ENCODE measurements at places on chromosomes 12 and 14.

GRCh38 chr12:127150956-127151355, 1116.0 kb upstream of the TMEM132C start:
- DNase-seq = no peak

DNA sequence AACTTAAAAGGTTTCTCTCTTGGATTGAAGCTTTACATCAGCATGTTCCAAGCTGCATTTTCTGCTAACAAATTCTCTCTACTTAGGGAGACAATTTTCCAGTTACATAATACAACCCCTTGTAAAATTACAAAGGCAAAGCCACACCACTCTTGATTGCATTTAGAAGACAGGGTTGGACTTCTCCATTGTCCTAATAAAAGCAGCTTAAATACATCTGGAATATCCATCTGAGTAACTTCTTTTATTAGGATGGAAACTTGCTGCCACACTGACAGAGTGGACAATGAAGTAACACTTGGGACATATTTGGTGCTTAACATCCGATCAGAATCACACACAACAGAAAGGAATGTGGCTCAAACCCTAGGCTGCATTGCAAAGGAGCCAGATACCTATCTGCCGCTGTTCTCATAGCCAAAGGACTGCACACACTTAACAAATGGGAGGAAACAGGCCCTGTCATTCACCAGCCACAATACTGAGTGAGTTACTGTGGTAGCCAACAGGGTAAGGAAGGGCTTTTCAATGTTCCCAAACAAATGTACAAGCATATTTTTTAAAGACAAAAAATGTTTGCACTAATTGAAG, 157.2 kb downstream of the PAX9 start:
- no peak for DNase-seq

- no peak for DNase-seq
Measured at GRCh38 chr14:45610318-45610717, 357.3 kb upstream of the MIS18BP1 start.

DNA sequence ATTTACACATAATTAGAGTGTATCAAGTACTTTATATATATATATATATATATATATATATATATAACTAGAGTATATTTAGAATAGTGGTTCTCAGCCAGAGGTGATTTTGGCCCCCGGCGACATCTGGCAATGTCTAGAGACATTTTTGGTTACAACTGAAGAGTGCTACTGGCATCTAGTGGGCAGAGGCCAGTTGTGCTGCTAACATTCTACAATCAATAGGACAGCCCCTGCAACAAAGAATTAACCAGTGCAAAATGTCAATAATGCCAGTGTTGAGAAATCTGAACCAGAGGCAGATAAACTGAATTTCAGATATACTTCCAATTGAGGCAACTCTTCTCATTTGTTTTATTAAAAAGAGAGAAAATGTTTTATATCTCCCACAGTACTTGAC, 8.9 kb downstream of the GTF2A1 start:
- no peak for DNase-seq

DNA sequence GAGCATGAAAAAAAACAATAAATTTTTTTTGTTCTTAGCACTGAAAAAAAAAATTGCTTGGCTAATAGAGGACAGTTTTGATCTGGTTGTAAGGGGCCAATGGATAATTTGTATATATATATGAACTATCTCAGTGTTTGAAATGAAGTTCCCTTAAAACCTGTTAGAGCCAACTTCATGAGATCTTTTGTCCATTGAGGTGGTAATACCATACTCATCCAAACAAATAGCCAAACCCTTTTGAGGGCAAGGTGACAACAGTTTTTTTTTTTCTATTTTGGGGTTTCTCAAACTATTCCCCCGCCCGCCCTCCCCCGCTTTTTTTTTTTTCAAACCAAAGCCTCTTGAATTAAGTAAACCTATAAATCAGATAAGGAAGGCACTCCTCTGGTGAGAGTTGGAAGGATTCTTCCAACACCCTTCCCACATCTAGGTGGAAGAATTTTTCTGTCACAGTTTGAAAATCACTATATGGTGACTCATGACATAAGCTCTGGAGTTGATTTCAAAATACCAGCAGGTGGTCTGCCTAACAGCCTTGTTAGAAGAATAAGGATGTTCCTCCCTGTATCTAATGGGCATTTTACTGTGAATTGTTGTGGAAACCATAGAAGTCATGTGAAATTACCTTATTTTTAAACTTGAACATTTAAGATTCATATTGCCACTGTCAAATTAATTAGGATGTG, 10.2 kb downstream of the ARHGAP5 start:
- no peak for DNase-seq

DNA sequence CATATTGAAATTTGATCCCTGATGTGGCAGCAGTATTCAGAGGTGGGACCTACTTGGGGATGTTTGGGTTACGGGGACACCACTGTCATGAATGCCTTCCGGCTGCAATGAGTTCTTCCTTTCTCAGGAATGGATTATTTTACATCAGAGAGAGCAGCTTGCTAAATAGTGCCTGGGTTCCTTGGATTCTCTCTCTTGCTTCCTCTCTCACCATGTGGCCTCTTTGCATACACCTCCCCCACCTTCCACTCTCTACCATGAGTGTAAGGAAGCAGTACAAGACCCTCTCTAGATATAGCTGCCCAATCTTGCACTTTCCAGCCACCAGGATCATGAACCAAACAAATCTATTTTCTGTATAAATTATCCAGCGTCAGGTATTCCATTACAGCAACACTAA, 15.4 kb upstream of the SCAF11 start:
- no peak for DNase-seq

- DNase-seq = no peak
Measured at GRCh38 chr14:56309198-56309597, 191.0 kb downstream of the PELI2 start.

GRCh38 chr14:87131879-87132278, 861.1 kb downstream of the GALC start:
- DNase-seq = no peak

- no peak for DNase-seq
Measured at GRCh38 chr12:12839873-12840579, 26.9 kb downstream of the DDX47 start.

DNA sequence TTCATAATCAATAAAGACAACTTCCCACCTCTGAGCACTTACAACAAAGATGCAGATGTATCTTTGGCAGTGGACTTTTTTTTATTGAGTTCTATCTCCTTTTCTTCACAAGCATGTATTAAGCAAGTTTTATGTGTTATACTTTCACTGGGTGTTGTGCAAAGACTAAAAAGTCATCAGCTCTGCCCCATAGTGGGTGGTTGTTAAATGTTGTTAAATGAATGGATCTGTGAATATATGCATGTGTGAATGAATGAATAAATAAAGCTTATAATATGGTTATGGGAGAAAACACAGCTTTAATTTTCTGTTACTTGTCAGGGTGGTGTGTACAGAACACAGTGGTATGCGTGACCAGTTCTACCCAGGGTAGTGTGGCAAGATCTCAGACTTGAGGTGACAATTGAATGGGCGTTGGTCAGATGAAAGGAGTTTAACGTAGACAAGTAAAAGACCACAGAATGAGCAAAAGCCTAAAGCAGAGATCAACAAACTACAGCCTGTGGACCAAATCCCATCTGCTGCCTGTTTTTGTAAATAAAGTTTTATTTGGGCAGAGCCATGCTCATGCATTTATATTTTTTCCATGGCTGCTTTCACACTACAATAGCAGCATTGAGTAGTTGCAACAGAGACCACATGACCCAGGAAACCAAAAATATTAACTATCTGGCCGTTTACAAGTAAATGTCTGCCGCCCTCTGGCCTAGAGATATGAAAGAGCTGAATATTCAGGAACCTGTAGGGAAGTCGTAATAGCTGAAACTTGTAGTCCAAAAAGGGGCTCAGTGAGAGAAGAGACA, 207.4 kb upstream of the EEA1 start:
- no peak for DNase-seq

DNA sequence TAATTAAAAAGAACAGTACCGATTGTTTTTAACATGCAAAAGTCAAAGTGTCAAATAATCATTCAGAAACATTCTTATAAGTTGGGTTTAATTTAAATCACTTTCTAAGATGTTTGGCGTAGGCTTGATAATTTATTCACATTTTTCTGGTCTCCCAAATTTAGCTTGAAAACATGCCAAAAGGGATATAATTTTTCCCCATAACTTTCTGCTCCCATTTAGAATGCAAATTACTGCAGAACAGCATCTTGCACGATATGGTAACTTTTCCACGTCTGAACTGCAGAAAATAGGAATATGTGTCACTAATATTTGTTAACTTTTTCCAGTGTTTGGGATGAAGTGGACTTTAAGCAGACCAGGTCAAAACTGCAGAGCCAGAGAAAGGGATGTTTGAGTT, 1592.4 kb upstream of the SEL1L start:
- DNase-seq = no peak

DNA sequence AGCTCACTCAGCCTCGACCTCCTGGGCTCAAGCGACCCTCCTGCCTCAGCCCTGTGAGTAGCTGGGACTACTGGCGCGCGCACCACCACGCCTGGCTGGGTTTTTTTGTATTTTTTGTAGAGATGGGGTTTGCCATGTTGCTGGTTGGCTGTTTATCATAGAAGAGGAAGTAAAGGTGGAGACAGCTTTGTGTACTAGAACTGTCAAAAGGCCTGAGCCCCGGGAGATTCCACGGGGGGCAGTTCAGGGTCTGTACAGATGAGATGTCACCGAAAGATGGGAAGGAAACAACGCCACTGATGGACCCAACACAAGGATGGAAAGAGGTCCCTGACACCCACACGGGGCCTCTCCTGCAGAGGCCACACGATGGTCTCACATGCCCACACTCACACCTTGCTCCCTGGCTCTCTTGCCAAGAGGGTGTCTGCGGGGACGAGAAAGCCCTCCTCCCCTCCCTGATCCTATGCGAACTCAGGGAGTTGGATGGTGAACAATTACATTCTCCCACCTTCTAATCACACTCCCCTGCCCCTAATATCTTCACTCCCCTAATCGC, 66.6 kb downstream of the KDM2B start:
- no peak for DNase-seq

- no peak for DNase-seq
Measured at GRCh38 chr14:95398630-95399547, 79.2 kb upstream of the CLMN start.

DNA sequence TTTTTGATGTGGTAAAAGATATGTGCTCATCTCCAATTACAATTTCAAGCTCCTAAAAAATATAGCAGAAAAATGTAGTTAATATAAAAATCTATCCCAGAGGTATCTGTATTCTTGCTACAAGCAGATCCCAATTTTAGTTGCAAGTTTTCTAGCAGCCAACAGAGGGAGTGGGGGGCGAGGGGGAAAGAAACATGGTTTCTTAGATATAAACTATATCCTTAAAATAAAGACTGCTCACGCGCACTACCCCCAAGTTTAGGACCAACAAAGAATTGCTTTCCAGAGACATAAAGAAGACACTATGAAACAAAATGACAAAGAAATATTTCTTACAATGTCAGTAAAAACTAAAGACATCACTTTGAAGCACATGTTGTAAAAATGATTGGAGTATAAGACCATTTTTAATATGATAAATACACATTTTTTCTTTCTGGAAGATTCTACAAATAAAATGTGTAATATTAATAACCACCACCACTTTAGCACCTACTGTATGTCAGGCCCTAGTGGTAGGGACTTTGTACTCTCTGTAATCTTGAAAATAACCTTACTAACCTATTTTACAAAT, 5.4 kb downstream of the MAGOHB start:
- no peak for DNase-seq

- no peak for DNase-seq
Measured at GRCh38 chr14:23657959-23658470, 21.9 kb downstream of the DHRS2 start.

GRCh38 chr14:63547798-63548335, 4.7 kb upstream of the PPP2R5E start:
- DNase-seq = no peak

DNA sequence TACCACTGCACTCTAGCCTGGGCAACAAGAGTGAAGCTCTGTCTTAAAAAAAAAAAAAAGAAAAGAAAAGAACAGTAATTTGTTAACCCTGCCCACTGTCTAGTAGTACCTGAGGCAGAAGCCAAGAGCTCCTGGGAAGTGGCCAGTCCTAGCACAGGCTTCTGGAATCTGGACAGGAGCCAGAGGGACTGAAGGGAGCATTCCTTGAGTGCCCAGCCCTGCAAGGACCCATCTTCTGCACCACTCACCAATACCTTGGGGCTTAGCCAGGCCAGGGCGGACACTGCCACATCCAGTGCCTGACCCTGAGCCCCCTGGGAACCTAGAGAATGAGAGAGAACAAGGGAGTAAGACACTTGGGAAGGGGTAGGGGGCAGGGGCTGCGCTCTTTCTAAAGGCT, 33.7 kb downstream of the PARP2 start:
- no peak for DNase-seq

DNA sequence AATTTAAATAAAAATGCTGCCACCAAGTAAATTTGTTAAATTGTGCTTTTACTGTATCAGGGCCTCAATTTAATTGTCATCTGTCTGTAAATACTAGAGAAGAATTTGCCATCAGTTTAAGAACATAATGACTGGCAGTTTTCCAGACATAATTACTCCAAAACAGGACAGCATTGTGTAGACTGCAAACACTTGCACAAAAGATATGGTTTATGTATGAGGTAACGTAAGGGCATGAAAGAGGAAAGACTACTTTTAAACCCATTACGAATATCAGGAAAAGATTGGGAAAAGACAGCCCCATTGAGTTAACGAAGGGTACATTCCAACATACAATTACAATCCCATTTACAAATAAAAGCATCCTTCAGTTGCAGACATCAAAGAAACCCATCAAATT, 59.8 kb upstream of the KRR1 start:
- DNase-seq = no peak

DNA sequence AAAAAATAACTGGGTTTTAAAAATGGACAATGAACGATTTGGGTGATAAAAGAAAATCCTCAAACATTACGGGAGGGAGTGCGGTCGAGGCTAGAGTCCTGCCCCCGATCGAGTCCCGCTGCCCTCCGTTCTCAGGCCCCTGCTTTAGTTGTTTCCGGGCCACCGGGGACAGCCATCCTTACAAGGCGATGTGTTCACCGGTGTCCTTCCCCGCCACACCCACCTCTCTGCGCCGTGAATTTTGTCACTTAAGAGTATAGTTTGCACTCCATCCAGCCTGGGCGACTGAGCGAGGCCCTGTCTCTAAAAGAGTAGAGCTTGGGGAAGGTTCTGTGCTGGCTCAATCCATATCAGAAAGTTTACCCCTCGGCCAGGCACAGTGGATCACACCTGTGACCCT, 2.9 kb downstream of the ULK1 start:
- DNase-seq = no peak

DNA sequence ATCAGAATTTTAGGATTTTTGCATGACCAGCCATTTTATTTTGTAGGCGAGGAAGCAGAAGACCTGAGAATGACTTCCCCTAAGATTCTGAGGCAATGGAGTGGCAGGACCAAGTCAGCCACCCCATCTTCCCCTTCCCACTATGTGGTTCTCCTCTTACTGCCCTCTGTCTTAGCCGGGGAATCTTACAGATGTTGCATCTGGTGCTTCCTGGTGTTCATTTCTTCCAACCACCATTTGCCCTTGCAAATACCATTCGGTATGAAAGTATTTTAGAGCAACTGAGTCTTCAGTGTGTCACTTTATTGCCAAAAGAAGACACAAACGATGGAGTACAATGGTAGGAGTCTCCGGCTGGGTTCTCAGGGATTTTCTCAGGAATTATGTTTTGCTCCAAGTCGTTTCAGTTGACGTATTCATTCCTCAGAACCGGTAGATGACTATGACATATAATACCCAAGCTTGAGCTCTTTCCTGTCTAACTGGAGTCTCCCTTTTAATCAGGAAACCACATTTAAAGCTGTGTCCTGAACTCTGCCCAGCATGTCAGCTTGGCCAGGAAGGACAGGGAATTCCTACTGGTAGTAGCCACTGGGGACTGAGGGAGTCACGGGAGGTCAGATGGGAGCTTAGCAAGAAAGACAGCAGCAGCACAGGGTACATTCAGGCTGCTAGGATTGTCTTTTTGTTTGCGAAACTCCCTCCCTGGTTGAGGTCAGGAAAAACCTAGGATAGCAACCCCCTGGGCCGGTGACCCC, 87.0 kb downstream of the SAMD4A start:
- no peak for DNase-seq

Measured in activated CD8-positive, alpha-beta memory T cell treated with anti-CD3 and anti-CD28 coated beads for 24 hours (primary cell).